Stimulated activated CD8-positive, alpha-beta memory T cell treated with anti-CD3 and anti-CD28 coated beads, Interleukin-15, amount 100 ng/mL, for 48 hours (primary cell): ENCODE measurements at places on chromosomes 3 and 15.

DNA sequence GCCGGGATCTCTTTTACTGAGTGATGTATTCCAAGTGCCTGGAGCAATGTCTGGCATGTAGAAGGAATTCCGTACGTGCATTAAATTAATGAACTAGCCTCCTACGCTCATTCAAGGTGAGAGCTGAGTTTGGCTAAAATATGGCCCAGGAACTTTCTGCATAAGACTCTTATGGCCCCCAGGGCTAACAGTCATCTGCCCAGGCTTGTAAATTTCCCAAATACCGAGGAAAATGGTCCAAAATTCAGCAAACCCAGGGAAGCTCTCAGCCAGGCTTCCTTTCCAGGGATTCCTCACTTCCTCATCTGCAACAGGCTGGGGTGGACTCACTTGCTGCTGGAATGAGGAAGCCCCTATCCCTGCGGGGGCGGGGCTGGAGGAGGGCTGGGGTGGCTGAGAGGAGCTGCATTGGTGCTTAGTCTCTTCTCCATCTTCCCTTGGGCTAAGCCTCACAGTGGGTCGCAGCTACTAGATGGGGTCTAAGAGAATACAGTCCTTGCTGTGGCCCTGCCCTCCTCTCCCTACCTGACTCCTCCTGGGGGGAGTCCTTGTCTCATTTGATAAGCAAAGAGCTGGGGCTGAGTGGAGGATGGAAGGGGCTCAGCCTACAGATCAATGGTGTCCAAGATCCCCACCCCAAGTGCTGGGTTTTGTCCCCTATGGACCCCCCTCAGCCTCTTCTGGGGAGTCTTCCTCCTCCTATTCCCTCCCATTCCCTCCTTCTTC is 28.5 kb upstream of the APOD start:
- DNase-seq = no peak

DNA sequence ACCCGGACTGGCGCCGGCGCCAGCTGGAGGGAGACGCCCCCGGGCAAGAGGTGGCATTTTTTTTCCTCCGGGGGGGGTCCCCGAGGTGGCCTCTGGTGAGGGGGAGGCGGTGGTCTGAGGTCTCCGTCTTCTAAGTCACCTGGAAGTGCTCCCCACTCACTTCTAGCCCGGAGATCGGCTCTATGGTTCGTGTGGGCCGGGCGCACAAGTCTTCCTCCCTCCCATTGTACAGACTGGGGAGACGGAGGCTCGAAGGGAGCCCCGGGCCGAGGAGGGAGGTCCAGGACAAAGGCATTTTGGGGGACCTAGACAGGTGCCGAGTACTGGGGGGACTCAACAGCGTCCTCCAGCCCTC is 4.4 kb downstream of the GATA2 start:
- no peak for DNase-seq

DNA sequence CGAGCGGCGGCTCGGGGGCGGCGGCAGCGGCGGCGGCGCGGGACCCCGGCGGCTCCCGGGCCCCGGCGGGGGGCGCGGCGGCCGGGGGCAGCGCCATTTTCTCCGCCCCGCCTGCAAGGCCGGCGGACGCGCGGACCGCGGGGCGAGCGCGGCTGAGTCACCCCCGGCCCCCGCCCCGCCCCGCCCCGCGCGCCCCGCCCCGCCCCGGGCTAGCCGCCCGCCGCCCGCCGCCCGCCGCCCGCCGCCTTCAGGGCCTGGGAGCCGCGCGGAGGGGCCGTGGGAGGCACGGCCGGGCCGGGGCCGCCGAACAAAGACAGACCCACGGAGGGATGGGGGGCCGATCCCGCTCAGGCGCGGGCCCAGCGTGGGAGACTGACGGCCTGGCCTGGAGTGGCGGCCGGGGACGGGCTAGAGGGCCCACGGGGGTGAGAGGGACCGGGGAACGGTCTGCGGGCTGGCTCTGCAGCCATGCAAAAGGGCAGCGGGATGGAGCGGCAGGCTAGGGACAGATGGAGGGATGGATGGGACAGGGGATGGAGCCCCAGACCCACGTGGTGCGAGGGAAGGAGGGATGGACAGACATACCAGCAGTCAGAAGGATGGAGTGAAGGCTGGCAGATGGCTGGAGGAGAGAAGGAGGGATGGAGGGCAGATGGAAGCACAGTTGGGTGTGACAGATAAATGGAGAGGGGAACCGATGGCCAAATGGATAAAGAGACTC is at the start of gene EIF4E3:
Gene EIF4E3, minus strand, starts transcription at position 132 of the 721 bp plus-strand sequence. Its CDS starts 35 bp downstream, at position 97.
- no peak for DNase-seq

DNA sequence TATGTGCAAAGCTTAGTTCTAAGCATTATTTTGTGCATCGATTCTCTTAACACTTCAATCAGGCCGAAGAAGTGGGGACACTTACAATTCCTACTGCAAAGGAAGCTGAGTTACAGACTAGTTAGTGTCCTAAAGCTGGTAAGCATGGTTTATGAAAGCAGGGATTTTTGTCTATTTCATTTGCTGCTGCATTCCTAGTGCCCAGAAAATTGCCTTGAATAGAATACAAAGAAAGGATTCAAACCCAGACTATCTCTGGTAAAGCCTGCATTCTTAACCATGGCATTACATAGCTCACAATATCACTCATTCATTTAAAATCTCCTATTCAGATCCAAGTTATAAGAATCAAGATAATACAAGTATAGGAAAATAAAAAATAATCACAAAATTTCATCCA is 24.4 kb upstream of the CPOX start:
- no peak for DNase-seq

GRCh38 chr3:99119385-99119784 is 217.9 kb upstream of the DCBLD2 start:
- no peak for DNase-seq

GRCh38 chr3:64732576-64732975 is 44.8 kb upstream of the ADAMTS9 start:
- no peak for DNase-seq

DNA sequence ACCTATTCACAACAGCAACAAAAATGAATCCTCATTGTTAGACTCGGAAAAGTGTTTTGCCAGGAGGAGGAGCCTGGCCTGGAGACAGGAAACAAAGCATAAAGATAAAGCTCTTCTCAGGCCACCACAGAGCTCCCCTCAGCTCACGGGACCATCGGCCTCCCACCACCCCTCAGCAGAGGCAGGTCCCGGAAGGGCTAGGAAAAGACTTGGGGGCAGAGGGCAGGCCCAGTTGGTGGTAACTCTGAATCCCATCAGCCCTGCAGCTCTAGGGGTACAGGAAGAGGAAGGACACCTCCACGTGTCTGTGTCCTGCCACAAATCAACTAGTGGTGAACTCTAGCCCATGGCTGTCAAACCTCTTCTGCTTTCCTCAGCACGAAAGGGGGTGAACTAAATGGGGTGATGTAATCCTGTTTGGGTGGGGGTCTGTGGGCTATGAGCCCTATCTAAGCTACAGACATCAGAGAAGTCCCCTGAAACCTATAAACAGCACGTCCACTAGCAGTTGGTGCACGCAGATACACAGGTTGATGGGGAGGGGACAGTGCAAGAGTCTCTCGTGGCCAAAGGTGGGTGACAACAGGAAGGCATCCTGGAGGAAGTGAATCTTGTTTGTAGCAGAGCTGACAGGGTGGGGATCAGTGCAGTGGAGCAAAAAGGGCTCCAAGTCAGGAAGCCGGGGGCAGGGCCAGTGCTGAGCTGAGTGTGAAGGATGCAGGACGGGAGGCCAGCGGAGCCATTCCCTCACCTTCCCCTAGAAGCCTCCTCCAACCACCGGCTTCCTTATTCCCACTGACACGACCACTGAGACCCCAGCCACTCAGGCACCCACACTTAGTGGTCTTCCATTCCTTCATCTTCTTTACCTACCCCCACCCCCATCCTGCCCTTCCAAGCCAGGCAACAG is 111.1 kb upstream of the HACD2 start:
- DNase-seq = no peak
